ENCODE measurements at places on chromosomes 4 and X.

- no peak for DNase-seq
These were observed 166.3 kb downstream of the KDR start for GRCh38 chr4:54959131-54959530.

DNA sequence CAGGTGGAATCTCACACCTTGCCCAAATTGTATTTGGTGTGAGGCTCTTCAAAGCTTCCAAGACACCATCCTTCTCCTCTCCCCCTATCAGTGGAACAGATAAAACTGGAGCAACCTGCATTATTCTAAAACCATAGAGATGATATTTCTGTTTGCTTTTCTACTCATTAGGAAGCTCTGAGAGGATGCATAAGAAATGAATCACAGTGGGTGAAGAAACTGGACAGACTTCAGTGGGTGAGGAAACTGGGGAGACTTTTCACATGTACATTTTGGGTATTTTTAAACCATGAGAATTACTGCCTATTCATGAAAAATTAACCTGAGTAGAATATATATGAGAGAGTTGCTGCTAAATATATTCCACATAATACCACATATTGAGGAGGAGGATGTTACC lies 16.4 kb downstream of the HAND2 start:
- no peak for DNase-seq

GRCh38 chrX:20965270-20966044 lies 408.8 kb upstream of the CNKSR2 start:
- no peak for DNase-seq

- DNase-seq, result no peak
These were observed 8.1 kb downstream of the GAB1 start for GRCh38 chr4:143344774-143345173.

DNA sequence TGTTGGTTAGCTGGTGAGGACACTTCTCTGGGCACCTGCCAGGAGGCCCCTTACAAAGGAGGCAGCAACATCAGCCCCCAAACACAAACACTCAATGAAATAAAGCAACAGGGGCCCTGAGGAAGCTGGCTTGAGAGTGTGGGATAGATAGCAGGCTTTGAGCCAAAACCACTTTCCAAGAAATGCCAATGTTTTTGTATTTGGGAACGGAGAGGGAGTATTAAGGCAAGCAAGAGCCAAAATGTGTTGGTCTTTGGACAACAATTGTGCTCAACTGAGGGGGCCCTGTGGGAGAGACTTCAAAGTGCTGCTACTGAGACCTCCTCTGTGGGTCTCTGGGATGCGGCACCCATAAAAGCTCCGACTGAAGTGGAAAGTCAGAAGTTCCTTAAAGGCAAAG lies 41.0 kb downstream of the RAI2 start:
- no peak for DNase-seq

GRCh38 chr4:185151296-185151695 lies 8.2 kb downstream of the SLC25A4 start:
- DNase-seq, result no peak

- peak; percentile 6 for DNase-seq
These were observed 4.5 kb downstream of the NKX3-2 start for GRCh38 chr4:13539619-13540445.

DNA sequence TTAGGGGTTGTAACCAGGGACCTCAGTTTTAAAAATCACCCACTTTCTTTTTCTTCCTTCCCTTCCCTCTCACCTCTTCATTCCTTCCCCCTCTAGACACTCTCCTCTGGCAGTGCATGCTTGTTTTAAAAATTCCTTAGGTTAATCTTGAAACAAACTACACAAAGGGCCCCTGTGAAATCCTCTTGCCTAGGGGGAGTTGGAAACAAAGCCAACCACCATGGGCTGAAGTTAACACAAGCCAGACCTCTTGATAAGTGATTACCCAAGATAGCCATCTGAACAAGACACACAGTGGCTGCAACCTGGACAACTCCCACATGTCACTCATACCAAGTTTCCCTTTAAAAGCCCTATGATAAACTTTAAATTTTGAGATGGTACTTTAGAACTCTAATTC lies 68.9 kb downstream of the TENT5D start:
- DNase-seq, result no peak

DNA sequence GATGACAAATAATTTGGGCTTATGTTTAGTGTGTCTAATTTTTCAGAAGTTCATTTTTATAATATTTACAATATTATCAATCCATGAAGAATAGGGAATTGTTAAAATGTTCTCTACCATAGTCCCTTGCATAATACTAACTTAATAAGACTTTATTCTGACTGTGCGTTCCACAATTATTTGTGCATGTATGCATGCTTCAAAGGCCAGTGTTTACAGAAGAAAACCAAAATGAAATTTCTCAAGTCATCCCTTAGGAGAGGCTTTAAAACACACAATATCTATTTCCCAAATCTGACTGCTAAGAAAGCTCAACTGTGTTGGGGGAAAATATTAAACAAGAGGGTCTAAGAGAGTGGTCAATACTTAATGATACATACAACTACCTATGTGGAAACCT lies 226.3 kb upstream of the ANKRD50 start:
- DNase-seq, result no peak

DNA sequence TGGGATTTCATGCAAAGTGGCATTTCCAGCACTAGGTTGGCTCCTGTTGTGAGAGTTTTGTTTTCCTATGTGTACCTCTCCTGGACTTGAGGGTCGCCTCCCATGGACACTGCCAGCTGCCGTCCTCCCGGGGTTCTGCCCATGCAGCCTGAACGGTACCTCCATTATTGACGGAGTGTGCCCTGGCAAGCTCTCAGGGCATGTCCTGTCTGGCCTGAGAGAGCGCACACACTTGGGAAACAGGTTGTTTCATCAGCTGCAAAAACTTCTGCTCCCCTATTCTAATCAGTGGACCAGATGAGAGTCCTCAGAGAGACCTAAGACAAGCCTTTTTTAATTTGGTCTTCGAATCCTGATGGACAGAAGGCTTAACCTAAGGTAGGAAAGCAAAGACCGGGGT lies 56.6 kb upstream of the HOPX start:
- no peak for DNase-seq

- DNase-seq, result no peak
These were observed 7.3 kb downstream of the TRIM75 start for GRCh38 chr4:165060938-165061337.

- no peak for DNase-seq
These were observed 18.3 kb downstream of the NOA1 start for GRCh38 chr4:56959100-56959499.

- no peak for DNase-seq
These were observed 22.6 kb downstream of the SLC25A4 start for GRCh38 chr4:185165605-185166063.

GRCh38 chrX:19725641-19726040 lies 161.8 kb downstream of the SH3KBP1 start:
- DNase-seq, result no peak

DNA sequence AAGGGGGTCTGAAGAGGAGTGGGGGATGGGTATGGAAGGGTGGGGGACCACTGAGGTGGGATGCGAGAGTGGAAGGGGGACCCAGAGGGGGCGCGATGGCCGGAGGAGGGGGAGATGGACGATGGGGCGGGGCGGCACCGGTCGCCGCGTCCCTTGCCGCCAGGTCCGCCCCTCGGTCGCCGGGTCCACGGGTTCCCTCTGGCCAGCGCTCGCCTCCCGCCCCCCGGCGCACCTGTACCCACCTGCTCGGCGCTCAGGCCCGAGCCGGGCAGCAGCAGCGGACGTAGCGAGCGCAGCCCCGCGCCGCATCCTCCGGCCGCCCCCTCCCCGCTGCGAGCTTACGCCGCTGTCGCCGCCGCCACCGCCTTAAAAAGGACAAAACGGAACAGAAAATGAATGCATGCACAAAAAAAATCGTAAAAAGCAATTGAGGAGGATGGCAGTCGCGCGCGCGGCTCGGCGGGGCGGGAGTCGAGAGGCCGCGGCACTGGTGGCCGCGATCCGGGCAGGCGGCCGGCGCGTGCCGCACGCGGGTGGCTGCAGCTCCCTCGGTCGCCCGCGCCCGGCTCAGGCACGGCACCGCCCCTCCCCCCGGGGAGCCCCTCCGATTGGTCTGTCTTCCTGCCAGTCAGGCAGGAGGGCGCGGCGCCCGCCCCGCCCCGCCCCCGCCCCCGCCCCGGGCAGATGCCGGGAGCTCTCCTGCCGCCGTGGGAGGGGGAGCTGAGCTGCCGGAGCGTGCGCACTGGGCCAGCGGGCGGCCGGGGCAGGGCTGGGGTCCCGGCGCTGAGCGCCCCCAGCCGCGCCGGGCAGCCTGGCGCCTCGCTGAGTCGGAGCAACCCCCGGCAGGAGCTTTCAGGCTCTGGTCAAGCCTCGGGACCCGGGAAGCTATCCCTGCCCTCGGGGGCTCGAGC lies at the start of gene JAKMIP1:
TSS of gene JAKMIP1 (minus strand) at position 539 of the 911 bp plus-strand sequence. CDS start 87,699 bp downstream, outside the sequence.
- DNase-seq, result peak; percentile 95

- no peak for DNase-seq
These were observed 14.6 kb upstream of the IL13RA2 start for GRCh38 chrX:115031989-115032388.

GRCh38 chrX:48590203-48591103 lies 6.8 kb upstream of the WDR13 start:
- DNase-seq, result no peak

GRCh38 chr4:139535871-139536234 lies 20.2 kb downstream of the SETD7 start:
- no peak for DNase-seq

DNA sequence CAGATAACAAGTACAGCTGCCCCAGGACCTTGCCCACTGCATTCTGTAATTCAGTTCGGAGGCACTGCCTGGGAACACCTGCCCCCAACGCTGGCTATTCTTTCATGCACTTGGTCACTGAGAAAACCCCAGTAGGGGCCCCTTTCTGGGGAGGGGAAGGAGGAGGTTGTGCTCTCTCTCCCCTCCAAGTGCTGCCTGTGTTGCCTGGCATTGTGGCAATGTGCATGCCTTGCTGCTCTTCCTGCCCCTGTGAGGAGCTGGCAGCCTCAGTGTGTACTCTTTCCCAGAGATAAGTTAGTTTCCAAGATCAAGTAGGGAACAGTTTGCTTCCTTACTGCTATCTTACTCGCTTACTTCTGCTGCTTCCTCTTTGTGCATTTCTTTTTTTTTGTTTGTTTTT lies 90.8 kb downstream of the AASDH start:
- DNase-seq, result no peak

DNA sequence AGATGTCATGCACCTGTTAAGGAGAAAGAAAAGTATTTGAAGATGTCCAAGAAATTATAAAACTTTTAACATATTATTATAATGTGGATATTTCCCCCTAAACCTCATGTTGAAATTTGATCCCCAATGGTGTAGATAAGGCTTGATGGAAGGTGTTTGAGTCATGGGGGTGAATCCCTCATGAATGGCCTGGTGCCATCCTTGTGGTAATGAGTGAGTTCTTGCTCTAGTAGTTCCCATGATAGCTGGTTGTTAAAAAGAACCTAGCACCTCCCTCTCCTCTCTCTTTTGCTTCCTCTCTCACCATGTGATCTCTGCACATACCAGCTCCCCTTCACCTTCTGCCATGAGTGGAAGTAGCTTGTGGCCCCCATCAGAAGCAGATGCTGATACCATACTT lies 176.6 kb upstream of the NR3C2 start:
- no peak for DNase-seq

- no peak for DNase-seq
These were observed 38.3 kb upstream of the SPINK2 start for GRCh38 chr4:56859841-56860240.

GRCh38 chr4:179586460-179586859 lies 2144.2 kb upstream of the AGA start:
- DNase-seq, result no peak

GRCh38 chr4:149136951-149137620 lies 678.6 kb downstream of the IQCM start:
- no peak for DNase-seq

DNA sequence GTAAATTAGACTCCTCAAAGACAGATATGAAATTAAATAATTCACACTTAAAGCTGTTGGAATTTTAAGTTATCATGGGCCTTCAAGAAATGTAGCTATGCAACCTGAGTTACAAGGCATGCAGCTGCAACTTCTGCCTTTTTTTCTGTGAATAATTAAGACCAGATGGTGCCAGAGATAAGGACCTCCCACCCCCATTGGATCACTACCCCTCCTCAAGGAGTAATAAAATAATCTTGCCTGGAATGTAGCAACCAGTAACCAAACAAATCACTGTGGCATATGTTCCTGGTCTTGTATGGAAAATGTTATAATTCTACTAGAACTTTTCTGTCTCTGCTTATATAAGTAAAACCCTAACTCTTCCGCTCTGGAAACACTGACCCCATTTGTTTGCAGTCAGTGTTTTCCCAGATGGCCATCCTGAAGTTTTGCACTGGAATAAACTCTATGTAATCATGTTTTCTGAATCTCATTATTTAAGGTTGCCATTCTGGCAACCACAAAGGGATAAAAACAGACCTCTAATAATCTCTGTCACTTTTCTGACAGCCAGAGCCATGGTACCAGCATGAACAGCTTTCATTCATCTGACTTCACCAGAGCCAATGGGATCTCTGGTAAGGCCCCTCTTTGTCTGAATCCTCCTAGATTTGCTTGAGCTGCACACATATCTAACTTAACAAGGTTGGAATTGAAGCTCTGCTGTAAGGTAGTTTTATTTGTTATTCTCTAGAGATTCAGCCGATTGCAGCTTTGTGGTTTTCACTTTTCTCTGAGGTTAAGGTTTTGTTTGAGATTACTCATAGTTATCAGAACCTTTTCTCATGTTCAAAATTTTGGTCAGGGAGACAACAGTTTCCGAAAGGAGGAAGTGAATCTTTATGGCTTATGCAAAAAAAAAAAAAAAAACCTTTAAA lies 274.6 kb downstream of the NAF1 start:
- DNase-seq, result no peak
